ENCODE measurements at places on chromosomes 2 and 18. TPM values are rescaled to one million over a fixed set of nuclear protein-coding genes. Genes with fewer than 3 reads are reported as not detected.
A peak's percentile ranks its signal among the peaks of the same experiment; 100 is the strongest.

MC2R gene
- total RNA-seq, result not detected

DNA sequence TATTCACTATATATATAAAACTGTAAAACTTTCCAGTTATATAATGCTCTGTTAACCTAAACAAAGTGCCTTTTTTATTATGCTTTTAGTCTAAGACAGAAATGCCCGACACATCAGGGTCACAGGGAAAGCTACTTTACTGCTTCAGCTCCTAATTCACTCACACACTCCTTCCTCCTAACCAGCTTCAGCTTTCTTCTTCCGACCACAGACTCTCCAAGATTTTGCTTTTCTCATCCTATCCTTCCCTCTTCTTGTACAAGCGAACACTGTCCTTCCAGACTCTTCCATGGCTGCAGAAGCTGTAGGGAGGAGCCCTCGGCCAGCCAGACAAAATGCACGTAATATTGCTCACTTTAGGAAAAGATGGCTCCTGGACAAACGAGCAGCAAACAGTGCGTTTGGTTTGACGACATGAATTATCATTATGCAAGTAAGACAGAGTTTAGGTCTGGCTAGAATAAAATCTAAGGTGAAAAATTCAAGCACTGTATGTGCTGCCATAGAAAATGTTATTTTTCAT is 47.5 kb upstream of the HNRNPA3 start:
- peaks cover 30% of the 10 kb centered on the region for H3K4me1 ChIP-seq
- no peak overlapping the region for H3K4me3 ChIP-seq
- DNase-seq, result no peak
- no peaks in the 10 kb centered on the region for H3K36me3 ChIP-seq

TGFA gene
- 4.7 TPM for total RNA-seq

GRCh38 chr2:205580212-205580987 is 101.9 kb upstream of the NRP2 start:
- H3K4me1 ChIP-seq, result peaks cover 5% of the 10 kb centered on the region
- no peaks in the 10 kb centered on the region for H3K27me3 ChIP-seq
- no peak for DNase-seq
- H3K36me3 ChIP-seq, result peaks cover 3% of the 10 kb centered on the region

TRIP12 gene
- total RNA-seq, result 192 TPM

DNA sequence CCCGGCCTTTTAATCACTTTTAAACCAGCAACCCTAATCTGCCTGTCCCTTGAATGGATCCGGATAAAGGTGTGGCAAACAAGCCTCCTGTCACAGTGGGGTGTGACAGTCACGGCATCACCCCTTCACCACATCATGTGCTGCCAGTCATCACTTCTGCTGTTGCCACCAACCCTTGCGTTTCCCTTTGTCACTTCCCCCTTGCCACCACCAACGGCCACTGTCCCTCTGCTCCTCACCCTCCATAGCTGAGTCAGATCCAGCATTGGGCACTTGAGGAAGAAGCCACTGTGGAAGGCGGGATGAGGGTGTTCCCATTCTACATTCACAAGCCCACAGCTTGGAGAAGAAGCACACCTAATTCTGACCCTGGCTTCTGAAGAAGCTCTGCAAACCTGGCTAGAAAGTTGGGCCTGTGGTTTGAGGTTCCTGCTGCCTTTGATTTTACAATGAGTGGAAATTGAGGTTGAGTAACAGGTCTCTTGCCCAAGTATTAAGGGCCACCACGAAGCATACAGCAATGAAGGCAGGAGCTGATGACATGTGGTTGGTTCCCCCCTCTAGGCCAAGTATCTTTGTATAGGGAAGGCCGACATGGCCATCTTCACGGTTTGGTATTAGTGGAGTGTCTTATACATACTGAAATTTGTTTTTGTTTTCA is 22.9 kb upstream of the DARS1 start:
- no peak overlapping the region for H3K4me3 ChIP-seq
- H3K36me3 ChIP-seq, result peaks cover 7% of the 10 kb centered on the region
- no peak overlapping the region for H3K27ac ChIP-seq
- H3K27me3 ChIP-seq, result peaks cover under 1% of the 10 kb centered on the region

DNA sequence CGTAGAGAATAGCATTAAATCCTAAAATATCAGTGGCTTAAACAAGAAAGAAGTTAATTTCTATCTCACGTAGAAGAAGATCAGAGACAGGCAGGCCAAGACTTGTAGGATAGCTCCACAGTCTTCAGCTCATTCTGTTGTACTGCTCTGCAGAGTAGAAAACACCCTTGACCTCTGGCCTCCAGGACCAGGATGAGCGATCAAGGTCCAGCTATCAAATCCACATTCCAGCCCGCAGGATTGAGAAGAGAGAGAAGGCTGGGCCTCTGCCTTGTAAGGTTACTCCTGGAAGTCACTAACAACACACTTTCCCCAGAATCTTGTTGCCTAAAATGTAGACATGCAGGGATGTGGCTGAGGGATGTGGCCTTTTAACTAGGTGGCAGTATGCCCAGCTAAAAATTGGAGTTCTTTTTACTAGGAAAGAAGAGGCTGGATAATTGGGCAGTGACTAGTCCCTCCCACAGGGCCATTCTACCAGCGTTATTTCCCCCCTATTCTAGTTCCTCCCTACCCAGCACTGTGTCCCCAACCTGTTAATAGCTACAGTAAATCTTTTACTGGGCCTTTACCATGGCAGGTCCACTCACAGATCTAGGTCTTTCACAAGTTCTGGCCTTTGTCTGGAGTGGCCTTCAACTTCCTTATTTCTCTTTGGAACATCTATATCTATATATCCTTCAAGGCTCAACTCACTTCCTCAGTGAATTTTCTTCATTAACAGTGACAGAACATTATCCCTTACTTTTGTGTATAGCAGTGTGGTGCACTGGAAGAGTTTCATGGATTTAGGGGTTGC is 165.0 kb downstream of the DIS3L2 start:
- H3K27ac ChIP-seq, result no peak overlapping the region
- peaks cover 2% of the 10 kb centered on the region for H3K4me1 ChIP-seq
- no peak overlapping the region for H3K4me3 ChIP-seq

SPDYA gene
- total RNA-seq, result 0.81 TPM

GRCh38 chr2:236317938-236318396 is 53.8 kb upstream of the ASB18 start:
- no peak for DNase-seq
- H3K36me3 ChIP-seq, result peaks cover 9% of the 10 kb centered on the region
- H3K27ac ChIP-seq, result no peak overlapping the region
- no peak overlapping the region for H3K4me3 ChIP-seq

DNA sequence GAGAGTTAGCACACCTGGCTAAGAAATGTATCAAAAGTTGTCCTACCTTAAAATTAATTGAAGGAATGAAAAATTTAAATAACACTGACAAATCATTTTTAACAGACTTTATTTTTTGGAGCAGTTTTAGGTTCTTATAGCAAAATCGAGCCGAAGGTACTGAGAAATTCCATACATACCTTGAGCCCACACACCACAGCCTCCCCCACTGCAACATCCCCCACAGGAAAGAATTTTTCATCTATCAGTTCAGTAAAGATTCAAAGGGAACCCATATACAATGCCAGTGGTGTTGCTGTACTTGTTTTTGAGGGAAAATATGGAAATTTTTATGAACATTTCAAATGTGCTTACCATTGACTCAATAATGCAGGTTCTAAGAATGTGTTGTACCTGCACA is 169.8 kb upstream of the HS6ST1 start:
- H3K4me1 ChIP-seq, result no peaks in the 10 kb centered on the region
- no peak overlapping the region for H3K27ac ChIP-seq
- H3K27me3 ChIP-seq, result no peaks in the 10 kb centered on the region
- DNase-seq, result no peak
- H3K36me3 ChIP-seq, result no peaks in the 10 kb centered on the region
- H3K4me3 ChIP-seq, result no peak overlapping the region

- peak; percentile 96 for DNase-seq
- H3K27me3 ChIP-seq, result peaks cover 6% of the 10 kb centered on the region
- H3K27ac ChIP-seq, result no peak within 1 kb of the TSS
Measured at GRCh38 chr2:29921560-29921915, at the start of gene ALK. ALK (minus strand) TSS chr2:29921586; CDS start chr2:29920659, 927 bp downstream.

- H3K4me3 ChIP-seq, result no peak overlapping the region
- no peak for DNase-seq
- H3K27me3 ChIP-seq, result peaks cover 2% of the 10 kb centered on the region
- no peaks in the 10 kb centered on the region for H3K4me1 ChIP-seq
- H3K27ac ChIP-seq, result no peak overlapping the region
- peaks cover 5% of the 10 kb centered on the region for H3K36me3 ChIP-seq
Measured at GRCh38 chr18:78721238-78721875, 258.3 kb upstream of the SALL3 start.

DNA sequence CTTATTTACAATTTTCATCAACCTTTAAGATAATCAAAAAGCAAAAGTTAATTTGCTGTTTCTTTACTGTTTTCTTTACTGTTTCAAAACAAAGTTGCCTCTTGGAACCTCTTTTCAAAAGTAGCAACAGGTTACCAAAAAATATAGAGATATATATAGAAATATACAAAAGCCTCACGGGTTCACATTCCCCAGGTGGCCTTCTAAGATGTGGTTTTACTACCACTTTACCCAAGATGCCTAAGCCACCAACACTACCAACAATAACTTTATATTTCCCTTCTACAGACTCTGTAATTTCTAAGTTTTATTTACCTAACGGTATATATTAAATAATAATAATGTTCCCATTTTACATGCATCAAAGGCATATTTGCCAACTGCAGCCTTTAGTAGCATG is 4.9 kb downstream of the CYB5A start:
- no peak for DNase-seq
- H3K27ac ChIP-seq, result no peak overlapping the region
- no peaks in the 10 kb centered on the region for H3K36me3 ChIP-seq
- peaks cover 11% of the 10 kb centered on the region for H3K27me3 ChIP-seq

DNA sequence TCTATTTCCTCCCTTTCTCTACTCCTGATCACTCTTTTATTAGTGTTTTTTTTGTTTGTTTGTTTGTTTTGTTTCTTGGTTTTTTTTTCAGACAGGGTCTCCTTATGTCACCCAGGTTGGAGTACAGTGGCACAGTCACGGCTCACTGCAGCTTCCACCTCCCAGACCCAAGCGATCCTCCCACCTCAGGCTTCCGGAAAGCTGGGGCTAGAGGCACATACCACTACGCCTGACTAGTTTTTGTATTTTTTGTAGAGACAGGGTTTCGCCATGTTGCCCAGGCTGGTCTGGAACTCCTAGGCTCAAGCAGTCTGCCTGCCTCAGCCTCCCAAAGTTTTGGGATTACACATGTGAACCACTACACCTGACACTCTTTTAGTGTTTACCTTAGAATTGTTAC is 122.3 kb downstream of the ATL2 start:
- H3K27me3 ChIP-seq, result no peaks in the 10 kb centered on the region
- no peaks in the 10 kb centered on the region for H3K4me1 ChIP-seq
- no peaks in the 10 kb centered on the region for H3K36me3 ChIP-seq
- DNase-seq, result no peak
- H3K27ac ChIP-seq, result no peak overlapping the region

DNA sequence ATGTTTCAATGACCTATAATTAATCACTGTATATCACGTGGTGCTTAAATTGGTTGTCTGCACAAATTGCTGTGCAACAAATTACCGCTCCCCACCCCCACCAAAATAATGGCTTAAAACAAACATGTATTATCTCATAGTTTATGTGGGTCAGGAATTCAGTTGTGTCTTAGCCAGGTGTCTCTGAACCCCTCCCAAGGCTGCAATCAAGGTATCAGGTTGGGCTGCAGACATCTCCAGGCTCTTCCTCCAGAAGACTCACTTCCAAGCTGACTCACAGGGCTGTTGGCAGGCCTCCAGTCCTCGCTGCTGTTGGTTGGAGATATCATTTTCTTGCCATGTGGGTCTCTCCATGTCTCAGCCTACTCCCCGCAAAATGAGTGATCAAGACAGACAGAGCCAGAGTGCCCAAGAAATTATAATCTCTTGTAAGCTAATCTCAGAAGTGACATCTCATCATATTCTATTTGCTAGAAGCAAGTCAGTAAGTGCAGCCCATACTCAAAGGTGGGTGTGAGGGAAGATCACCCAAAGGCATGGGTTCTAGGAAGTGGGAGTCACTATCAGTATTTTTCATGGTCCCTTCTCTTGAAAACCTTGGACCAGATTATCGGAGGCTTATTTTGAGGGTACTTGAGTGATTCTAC is 38.4 kb downstream of the SPC25 start:
- H3K4me3 ChIP-seq, result no peak overlapping the region
- H3K27me3 ChIP-seq, result no peaks in the 10 kb centered on the region
- DNase-seq, result no peak
- H3K4me1 ChIP-seq, result peaks cover 10% of the 10 kb centered on the region
- H3K36me3 ChIP-seq, result no peaks in the 10 kb centered on the region
- no peak overlapping the region for H3K27ac ChIP-seq

GRCh38 chr18:8153887-8154583 is 455.2 kb upstream of the RAB12 start:
- H3K4me1 ChIP-seq, result no peaks in the 10 kb centered on the region
- peaks cover 4% of the 10 kb centered on the region for H3K36me3 ChIP-seq
- DNase-seq, result no peak

GRCh38 chr2:138499684-138500083 is 1.9 kb upstream of the SPOPL start:
- DNase-seq, result no peak
- H3K4me3 ChIP-seq, result no peak overlapping the region
- H3K27ac ChIP-seq, result no peak overlapping the region

IL1R1 gene
- 0.17 TPM for total RNA-seq

VWA3B gene
- not detected for total RNA-seq

DNA sequence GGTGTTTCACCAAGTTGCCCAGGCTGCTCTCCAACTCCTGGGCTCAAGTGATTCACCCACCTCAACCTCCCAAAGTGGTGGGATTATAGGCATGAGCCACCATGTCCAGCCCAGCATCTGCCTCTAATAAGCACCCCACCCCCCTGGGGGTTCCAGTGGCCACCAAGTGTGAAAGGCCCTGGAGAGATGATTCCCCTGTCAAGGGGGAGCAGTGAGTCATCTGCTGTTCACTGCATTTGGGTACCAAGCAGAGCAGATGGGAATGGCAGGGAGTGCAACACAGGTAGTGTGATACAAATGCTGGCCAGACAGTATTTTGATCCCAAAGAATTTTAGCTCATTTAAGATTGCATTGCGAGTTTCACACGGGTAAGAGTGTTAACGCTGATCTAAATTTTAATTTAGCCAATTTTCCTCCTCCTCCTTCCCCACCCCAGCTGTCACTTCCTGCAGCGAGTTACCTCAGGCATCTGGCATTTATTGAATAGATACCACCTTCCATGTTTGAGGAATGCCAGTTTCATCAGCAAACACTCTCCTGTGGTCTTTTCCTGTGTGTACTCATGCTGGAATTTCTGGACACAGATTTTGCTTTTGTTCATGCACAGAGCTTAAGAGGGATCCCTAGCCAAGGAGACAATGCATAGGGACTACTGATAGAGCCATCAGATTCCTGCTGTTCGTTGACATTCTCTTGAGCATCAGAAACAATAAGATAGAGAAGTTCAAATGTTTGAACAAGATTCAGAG is 32.4 kb upstream of the NCK2 start:
- peak overlapping the region; percentile 6 for H3K27ac ChIP-seq
- no peak for DNase-seq
- peaks cover 9% of the 10 kb centered on the region for H3K4me1 ChIP-seq
- no peaks in the 10 kb centered on the region for H3K36me3 ChIP-seq

MROH2A gene
- total RNA-seq, result not detected
